ENCODE measurements at places on chromosomes 2 and 18.

- DNase-seq = no peak
These were observed 16.1 kb downstream of the CCDC178 start for GRCh38 chr18:33424266-33424946.

DNA sequence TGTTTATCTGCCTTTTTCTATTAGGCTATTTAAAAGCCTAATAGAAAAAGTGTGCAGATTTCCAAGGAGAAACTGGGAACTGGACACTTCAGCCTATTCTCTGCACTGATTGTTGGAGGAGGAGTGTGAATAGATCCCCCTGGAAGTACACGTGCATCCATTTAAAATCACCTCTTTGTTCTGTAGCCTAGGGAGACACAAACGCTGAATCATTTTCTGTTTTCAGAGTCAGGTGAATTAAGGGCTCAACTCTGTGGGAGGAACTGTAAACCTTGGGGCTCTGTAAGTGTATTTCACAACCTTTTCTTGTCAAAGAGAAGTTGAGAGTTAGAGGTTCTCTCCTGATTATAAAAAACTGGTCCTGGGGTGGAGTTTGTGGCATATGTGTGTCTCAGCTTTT, 159.7 kb downstream of the SPAG16 start:
- DNase-seq = no peak

GRCh38 chr2:11305338-11305737, 39.1 kb downstream of the ROCK2 start:
- no peak for DNase-seq

DNA sequence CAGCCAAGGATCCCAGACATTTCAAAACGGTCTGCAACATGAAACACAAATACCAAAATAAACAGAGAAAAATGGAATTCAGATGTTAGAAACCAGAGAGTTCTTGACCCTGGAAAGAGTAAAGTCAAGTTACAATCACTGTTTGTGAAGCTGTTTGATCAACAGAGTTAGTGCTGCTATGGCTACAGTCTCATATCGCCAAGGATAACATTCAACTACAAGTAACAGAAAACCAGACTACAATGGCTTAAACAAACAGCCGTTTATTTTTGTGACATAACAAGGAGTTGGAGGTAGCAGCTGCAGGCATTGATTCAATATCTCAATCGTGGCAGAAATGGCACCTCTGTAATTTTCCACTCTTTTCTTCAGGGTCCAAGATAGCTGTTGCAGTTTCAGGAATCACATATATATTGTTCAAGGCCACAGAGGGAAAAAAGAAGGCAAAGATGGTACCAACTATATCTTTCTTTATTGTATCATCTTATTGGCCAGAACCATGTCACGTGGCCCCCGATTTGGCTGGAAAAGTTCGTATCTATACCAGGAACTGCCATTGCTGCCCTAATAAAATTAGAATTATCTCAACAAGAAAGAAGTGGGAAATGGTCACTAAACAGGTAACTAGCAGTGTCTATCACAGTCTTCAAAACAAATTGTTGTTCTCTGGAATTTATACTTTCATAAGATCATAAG, 17.7 kb upstream of the HNRNPLL start:
- DNase-seq = peak; percentile 51

DNA sequence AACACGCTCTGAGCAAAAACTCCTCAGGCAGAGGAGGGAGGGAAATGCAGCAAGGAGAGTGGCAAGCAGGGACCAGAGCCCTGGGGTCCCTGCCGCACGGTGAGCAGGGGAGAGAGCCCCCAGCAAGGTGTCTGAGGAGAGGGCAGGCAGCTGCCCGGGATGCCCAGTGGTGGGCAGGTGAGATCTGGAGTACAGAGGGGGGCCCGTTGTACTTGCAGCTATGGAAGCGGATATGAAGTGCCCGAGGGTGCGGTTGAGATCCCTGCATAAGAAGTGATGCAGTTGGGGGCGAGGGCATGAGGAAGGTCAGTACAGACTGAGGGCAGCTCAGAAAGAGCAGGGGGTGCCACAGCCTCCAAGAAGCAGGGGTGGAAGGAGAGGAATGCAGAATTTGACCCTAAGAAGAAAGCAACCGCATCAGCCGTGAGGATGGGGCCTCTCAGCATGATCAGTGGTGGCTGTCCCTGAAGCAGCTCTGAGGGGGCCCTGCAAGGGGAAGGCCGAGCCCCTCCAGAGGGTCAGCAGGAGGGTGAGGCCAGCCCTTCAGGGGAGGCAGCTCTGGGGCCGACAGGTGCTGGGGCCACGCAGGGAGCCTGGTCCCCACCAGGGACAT, 29.4 kb downstream of the MTERF4 start:
- DNase-seq = no peak

DNA sequence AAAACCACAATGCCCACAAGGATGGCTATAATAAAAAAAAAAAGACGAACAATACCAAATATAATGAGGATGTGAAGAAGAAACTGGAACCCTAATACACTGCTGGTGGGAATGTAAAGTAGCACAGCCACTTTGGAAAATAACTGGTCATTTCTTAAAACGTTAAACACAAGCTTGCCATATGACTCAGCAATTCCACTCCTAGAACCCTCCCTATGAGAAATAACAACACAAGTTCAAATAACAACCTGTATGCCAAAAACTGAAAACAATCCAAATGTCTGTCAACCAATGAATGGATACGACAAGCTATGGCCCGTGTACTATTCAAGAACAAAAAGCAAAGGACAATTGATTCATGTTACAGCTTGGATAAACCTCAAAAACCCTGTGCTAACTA, 7.0 kb upstream of the ALPK2 start:
- DNase-seq = no peak

GRCh38 chr2:217465100-217465499, 537.7 kb downstream of the TNS1 start:
- no peak for DNase-seq

- no peak for DNase-seq
These were observed 7.1 kb upstream of the NPPC start for GRCh38 chr2:231932985-231933915.

DNA sequence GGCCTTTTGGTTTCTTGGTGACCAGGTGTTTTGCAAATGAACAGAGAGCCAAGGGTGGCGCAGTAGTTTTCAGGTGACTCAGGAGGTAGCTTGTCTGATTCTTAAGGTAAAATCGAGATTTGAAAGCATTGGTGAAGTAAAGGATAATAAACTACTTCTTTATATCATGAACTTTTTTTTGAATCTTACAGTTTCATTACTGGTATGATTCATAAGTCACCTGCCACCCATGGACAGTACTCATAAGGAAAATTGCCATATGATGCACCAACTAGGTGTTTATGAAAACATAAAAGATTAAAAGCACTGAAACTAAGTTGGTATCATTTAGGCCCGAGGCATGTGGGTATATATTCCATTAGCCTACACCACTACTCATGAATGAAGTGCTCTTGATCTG, 84.1 kb upstream of the MGAT5 start:
- no peak for DNase-seq

DNA sequence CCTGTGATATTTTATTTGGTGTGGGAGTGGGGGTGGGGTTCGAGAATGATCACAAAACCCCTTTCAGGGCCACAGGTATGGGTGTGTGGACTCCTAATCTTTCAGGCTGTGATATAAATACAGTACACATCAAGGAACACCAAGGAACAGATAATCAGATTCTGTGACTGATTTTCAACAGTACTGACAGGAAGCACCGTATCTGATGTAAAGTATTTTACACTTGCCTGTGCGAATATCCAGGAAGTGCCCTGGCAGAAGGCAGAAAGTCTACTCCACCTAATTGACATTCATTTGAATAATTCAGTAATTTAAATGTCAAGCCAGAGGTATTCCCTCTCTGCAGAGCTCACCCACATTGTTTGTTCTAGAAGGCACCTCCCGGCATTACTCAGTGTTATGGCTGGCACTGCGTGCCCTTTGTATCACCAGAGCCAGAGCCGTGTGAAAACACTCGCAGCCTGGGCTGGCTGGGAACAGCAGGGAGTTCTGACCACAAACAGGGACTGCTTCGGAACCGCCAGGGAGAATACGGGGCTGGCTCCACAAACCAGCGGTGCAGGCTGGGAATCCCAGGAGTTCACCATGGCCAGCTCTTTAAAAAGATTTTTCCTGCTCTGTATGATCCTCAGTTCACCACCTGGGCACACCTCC, 91.8 kb downstream of the ACVR1 start:
- DNase-seq = no peak

DNA sequence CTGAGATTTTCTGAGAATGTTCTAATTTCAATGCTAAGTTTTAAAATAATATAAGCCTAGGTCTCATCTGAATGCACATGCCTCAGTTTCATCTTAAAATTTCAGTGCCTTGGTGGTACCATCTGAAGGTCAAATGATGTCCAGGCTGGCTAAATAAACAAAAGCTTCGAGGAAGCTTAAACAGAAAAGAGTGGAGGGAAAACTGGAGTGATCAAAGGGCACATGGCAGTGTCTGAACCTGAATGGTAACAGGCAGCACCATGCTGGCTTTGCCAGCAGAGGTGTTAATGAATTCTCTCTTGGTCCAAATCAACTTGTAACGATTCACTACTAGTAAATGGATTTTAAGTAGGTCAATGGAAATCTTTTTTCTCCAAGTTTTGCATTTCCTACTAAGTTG, 158.4 kb upstream of the MEX3C start:
- no peak for DNase-seq

DNA sequence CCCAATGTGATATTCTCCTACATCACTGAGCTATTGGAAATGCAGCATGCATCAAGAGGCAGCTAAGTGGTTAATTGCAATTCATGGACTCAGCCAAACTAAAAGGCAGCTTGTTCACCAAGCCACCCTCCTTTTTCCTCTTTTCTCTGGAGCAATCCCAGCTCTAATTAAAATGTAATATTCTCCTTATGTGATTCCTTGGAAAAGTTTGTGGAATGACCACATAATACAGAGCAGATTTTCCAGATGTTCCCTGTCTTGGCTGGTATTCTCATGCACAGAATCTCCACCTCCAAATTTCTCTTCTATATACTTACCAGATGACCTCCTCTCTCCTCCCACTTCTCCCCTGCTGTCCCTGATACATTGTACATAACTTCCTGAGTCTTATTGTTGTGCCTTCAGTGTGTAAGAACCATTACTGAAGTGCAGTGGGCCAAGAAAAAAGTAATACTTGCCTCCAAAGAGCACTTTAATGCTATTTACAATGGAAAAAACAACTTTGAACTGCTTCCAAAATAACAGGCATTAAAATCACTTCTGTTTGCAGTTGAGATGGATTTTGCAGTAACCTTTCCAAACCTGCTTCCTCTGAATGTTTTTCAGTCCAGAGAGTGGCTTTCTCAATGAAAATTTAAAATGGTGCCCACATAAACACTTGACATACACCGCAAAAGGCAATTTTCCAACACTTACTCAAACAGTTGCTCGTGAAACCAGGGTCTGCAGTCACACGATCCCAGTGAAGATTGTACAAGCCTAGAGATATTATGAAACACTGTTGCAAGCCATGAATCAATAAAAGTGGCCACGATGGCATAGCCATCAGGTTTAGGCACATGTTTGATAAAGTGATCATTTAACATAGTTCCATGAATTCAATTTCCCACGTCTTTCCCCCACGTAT, 258.0 kb downstream of the MTX2 start:
- DNase-seq = peak; percentile 97

DNA sequence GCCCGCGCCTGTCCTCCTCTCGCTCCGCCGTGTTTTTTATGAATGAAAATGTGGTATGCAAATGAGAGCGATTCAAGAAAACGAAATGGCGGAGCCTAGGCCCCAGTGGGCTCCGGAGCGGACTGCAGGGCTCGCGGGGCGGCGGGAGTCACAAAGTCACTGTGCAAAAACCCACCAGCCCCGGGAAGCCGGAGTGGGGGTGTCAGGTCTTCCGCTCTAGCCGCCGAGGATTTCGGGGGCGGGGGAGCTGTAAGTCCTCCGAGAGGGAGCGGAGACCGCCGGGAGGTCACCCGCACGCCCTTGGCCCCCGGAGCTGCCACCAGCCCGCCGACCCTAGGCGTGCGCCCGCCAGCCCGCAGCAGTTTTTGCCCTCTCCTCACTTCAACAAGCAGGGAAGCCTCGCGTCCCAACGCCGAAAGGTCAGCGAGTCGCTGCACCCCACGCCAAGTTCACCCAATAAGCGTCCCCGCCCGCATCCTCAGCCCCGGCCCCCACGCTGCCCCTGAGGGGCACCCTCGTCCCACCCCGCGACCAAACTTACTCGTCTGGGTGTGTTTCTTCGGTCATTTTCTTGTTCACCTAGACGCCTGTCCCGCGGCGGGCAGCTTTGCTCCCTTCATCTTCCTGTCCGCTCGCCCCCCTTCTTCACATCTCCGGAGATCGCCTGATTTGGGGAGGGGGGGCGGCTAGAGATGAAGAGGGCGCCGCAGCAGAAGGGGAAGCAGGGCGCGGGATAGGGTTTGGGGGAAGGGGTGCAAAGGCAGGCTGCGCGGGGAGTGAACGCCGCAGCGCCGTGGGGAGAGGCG, 775 bp downstream of the SPRED2 start:
- DNase-seq = no peak

DNA sequence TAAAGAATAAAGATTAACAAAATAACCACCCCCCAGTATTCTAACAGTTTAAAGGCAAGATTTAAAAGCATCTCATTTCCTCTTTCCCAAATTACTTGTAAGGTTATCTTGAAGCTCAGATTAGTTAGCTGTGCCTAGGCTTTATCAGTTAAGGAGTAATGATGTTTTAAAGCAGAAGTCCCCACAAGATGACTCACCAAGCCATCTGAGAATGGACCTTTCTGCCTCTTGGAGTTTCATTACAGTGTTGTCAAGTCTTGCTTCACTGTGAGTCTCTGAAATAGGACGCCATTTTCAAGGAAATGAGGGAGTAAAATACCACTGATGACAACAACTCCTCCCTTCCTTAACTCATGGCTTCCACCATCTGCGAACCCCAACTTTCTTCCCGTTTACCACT, 35.9 kb downstream of the ZNF385B start:
- no peak for DNase-seq

- no peak for DNase-seq
These were observed 139.9 kb upstream of the ZEB2 start for GRCh38 chr2:144659731-144660275.

DNA sequence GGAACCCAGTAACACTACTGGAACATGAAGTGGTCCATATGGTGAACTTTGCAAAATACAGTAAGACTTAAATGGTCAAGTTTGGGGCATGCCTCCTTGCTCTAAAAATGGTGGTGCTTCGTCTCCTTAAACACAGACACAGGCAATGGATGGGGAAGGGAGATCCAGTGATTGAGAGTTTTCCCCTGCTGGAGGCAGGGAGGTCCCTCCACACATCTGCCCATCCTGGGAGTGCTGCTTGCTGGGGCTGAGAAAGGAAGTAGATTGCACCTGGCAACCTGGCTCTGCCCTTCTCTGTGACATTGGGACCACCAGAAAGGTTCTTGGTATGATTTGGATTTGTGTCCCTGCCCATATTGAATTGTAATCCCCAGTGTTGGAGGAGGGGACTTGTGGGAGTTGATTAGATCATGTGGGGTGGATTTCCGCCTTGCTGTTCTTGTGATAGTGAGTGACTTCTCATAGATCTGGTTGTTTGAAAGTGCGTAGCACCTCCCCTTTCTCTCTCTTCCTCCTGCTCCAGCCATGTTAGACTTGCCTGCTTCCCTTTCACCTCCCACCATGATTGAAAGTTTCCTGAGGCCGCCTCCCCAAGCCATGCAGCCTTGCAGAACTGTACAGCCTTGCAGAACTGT, 35.4 kb upstream of the SKOR2 start:
- DNase-seq = no peak

- no peak for DNase-seq
These were observed 77.9 kb upstream of the SATB2 start for GRCh38 chr2:199535445-199536177.
